ENCODE measurements at places on chromosomes 5 and 9.

- peak; percentile 40 for DNase-seq
Measured at GRCh38 chr5:54518146-54518817, 723 bp downstream of the SNX18 start.

- no peak for DNase-seq
Measured at GRCh38 chr5:160354666-160355065, 15.8 kb downstream of the C1QTNF2 start.

- DNase-seq: no peak
Measured at GRCh38 chr5:147051193-147051592, 172.6 kb upstream of the PPP2R2B start.

GRCh38 chr5:2996687-2997086 is 245.2 kb upstream of the IRX2 start:
- DNase-seq: no peak

- no peak for DNase-seq
Measured at GRCh38 chr5:87277279-87277835, 9.7 kb downstream of the RASA1 start.

DNA sequence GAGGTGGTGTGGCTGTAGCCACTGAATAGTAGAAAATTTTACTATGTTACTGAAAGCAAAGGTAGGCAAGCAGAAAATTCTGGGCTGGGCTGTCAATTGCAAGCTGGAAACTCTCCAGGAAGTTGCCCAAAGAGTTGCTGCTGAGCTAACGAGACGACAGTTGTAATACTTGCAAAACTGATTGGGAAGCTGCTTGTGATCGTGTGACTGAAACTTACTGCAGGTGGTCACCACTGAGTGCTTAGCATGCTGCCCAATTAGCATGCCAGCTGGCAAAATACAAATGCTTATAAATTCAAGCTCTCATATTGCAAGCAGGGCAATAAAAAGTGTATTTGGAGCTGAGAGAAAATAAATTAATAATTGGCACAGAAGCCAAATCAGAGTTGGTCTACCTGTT is 758.5 kb upstream of the EDIL3 start:
- DNase-seq: no peak

All from RWPE1 (cell line).